SJSA1 (cell line): ENCODE measurements at places on chromosomes 1 and 21. TPM values are rescaled to one million over a fixed set of nuclear protein-coding genes. Genes with fewer than 3 reads are reported as not detected.

The RNU1-4 gene
- under 0.01 and 294 TPM in 2 replicates for total RNA-seq

The NECTIN4 gene
- 0.21 TPM in 1 of 2 replicates, not detected in the other for total RNA-seq

The LRRC53 gene
- total RNA-seq, result not detected in 2 replicates

The SPRR1B gene
- total RNA-seq, result not detected in 2 replicates

The TPTE gene
- not detected in 2 replicates for total RNA-seq

The OR2T10 gene
- not detected in 2 replicates for total RNA-seq

DNA sequence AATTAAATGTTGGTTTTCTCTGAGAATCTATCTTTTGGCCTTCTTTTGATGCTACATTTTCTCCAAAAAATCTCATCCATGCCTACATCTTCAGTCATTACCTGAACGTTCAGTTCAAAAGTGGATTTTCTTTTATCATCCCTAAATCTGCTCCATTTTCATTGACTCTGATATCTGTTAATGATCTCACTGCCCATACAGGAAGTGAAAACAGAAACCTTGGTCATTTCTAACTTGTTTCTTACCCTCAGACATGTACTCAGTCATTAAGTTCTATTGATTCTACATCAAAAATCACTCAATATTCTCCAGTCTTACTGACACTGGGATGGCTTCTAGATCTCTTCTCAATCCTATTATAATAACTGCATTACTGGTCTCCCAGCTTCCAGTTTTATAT lies 22.7 kb downstream of the PRKACB start:
- DNase-seq, result no peak

- no peak for DNase-seq
Measured at GRCh38 chr1:44613941-44614340, 60.3 kb downstream of the TMEM53 start.

DNA sequence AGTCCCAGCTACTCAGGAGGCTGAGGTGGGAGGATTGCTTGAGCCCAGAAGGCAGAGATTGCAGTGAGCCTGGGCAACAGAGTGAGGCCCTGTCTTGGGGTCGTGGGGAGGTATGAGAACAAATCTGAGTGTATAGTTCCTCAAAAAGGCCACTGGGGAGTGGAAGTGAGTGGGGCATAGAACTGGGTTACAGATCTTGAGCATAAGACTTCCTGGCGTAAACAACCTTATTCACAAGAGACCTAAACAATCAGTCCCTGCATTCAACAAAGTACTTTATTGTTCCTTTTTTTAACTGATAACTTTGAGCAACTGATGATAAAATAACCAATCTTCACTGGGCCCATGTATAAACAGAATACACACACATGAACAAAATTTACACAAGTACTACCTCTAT lies 72.7 kb upstream of the MUTYH start:
- DNase-seq, result no peak

GRCh38 chr1:190001187-190001586 lies 476.5 kb downstream of the BRINP3 start:
- DNase-seq, result no peak

DNA sequence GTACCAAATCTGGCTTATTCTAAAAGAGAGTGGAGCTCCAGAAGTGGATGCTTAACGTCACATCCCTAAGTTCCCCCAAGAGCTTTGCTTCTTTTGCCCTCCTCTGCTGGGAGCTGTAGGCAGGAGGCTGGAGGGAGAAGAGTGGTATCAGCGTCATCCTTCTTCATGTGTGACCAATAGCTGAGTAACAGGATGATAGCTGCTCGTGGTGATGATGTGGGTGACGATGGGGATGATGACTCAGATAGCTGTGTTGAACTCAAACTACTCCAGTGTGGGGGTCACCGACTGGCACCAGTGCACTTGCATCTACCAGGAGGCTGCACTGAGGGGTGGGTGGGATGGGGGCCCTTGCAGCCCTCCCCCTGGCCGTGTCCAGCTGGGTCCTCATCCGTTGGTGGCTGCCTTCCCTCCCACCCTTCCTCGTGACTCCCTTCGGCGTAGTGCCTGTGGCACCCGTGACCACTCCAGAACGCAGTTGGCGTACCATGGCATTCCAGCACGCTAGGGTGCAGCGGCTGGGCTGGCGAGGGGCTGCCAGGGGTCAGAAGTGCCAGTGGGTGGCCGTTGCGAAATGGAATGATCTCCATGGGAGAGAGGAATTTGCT lies 1.1 kb downstream of the IGFN1 start:
- peak; percentile 82 for DNase-seq

DNA sequence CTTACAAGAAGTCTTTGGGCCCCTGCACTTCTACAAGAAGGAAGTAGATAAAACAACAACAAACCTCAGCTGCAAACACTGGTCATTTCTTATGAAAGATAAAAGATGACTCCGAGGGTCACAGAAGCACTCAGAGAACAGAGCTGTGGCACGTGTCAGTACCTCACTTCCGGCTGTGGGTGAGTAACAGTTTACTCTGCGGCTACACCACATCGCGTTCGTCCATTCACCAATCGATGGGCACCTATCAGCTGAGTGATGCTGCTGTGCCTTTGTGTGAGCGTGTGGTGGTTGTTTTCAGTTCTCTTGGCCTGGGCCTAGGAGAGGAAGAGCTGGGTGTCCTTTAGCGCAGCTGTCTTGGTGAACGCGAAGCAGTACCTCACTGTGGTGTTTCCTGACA lies 49.9 kb downstream of the COL6A1 start:
- no peak for DNase-seq

GRCh38 chr1:42736152-42736551 lies 3.9 kb downstream of the CLDN19 start:
- no peak for DNase-seq

DNA sequence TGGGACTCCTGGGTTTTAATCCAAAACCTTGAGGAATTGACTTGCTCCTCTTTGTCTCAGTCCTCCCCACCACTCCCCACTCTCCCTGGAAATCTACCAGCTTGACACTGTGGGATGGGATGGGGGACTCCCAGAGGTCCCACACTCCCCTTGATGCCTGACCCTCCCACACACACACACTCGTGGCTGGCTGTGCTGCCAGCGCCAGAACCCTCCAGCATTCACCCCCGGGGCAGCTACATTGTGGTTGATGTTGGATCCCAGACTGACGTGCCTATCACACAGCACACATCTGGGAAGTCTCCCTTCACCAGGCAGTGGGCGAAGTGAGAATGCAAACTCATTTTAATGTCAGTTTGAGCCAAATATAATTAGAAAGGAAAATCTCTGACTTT lies 10.0 kb downstream of the KIRREL1 start:
- peak; percentile 60 for DNase-seq

DNA sequence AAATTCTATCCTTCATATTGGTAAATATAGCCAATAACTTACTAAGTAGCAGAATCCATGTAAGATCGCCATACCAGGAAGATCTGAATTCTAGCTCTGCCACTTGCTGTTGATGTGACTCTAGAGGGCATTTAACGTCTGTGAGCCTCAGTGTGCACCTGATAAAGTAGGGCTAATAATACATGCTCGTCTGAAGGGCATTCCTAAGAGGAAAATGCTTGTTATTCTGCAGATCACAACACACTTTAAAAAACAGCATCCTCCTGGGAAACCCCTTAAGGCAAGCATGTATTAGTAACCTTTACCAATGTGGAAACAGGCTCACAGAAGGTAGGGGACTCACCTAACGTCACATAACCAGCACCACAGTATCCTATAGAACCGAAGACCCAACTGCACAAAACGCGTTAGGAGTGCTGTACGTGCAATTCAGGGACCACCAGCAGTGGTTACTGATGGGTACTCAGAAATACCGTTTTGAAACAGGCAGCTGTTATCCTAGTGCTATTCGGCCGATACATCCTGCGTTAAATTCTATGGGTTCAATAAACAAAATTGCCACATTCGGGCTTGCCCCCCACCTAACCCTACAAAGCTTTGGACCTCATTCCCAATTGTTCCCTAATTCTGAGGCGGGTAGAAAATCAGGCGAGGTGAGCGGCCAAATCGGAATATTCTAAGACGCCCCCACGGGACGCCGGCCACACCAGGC lies 758 bp downstream of the DEPDC1 start:
- peak; percentile 40 for DNase-seq

DNA sequence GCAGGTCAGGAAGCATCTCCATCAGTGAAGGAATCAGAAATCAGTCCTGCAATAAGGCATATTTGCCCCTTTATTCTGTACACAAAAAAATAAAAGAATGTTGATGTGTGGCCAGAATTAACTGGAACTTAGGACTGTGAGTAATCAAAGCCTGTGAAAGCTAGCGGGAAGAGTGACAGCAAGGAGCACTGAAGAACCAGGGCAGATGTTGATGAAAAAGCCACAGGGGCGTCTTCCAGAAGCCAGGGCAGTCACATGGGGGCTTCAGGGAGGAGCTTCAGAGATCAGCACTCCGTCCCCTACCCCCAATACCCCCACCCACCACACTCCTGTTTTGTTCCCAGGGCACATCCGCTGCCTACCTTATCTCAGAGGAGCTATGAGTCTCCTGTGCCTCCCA lies 502.8 kb downstream of the AJAP1 start:
- DNase-seq, result no peak

GRCh38 chr1:102942324-102942723 lies 166.0 kb downstream of the COL11A1 start:
- no peak for DNase-seq

DNA sequence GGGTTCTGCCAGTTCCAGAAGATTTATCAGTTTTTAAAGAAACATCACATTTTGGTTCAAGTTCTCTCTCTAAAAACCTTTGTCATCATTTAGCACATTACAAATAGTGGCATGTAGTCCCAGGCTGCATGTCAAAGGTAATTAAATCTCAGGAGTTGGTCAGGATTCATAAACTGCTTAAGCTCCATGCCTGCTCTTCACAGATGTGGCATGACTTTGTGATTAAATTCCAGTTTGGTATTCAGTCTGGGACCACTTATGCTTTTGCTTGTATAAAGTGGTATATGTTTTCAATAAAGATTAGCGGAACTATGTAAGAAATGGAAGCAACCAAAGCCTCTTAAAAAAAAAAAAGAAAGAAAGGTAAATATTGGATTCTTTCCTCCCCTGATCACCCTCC lies 408.0 kb downstream of the DISC1 start:
- no peak for DNase-seq

DNA sequence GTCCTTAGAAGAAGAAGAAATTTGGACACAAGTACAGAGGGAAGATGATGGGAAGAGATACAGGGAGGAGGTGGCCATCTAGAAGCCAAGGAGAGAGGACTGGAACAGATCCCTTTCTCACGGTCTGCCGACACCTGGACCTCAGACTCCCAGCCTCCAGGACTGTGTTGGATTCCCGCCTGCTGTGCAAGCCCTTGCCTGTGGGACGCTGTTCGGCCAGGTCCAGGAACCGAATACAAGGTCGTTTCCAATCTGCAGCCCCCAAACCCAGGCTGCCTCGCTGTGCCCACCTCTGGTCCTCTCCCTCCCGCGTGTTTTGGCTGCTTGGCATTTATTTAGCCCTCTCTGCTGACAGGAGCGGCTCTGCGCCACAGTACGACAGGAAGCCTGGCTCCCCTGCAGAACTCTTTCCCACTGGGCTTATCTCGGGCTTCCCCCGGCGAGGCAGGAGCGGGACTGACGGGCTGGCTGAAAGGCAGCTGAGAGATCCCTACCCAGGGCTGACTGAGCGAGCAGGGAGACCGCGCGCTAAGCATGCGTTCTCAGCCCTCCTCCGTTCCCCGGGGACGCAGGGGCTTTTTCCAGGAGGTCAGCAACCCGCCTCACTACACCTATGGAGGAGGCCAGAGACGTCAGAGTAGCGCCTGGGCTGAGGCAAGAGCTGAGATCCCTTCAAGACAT lies 238.4 kb downstream of the TNR start:
- DNase-seq, result no peak

- DNase-seq, result peak; percentile 43
Measured at GRCh38 chr1:234977875-234978396, 150.7 kb downstream of the TOMM20 start.

DNA sequence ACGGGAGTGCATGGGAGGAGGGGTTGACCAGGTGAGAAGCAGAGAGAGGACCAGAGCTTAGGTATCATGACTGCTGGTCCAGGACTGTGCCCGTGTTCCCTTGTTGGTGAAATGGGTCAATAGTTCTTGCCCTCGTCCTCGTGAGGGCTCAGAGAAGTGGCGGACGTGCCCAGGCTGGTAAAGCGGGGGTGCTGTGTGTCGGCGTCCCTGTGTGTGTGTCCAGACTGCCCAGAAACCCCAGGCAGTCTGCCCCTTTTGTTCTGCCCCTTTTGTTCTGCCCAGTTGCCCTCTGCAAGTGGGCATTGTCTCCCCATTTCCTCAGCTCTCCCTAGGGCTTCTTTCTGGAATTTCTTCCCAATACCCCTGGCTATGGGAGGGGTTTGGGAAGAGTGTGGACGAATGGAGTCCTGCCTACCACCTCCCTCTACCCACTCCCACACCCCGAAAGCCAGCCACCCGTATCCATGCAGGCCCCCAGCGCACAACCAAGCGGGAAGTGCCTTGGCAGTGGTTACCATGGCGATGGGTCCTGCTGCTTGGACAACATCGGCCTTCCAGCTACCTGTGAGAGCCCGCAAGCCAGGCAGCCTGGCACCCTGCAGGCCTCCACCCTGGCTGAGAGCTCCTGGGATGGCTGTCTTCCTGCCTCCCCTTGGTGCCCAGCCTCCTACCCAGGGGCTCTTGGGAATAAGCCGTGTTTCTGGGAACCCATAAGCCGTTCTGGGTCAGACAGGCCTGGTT lies 34.7 kb downstream of the ACOT11 start:
- DNase-seq, result no peak

DNA sequence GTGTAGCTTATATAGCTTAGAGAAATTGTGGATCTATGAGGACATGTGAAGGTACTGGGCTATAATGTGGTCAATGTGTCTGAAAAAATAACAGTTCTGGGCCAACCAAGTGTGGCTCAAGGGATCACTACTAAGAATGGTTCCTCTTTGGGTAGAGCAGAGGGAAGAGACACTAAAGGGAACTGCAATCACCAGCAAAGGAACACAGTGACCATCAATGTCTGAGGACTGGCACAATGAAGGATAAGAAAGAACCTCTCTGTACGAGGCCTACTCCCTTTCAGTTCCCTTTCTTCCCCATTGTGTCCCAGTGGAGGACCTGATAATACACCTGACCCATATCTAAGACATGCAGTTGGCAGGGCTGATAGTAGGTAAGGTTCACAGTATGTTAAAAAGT lies 89.9 kb upstream of the JAK1 start:
- no peak for DNase-seq
